Liver (tissue), 10 donors: ENCODE measurements at places on chromosomes 12 and 14.

DNA sequence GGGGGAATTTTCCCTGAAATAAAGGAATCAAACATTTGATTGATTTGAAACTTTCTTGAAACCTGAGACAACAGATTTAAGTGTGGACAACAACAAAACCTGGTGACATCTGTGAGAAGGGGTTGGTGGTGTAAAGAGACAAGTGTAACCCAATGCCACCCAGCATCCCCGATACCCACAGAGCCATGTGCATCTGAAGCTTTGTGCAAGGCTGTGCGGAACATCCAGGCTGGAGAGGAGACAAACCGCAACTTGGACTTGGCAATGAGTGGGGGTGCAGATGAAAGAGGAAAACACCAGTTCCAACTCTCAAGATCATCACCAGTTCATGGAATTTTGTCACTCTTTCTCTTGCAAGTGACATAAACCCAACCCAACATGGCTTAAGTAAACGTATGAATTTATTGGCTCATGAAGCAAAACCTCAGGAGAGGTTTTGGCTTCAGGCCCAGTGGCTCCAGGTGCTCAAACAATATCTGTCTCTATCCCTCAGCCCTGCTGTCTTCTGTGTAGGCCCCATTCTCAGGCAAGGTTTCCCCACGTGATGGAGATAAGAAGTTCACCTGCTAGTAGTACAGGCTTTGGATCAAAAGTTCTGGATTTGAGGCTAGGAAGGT lies 55.2 kb upstream of the NTF3 start:
- DNase-seq: no peak

- DNase-seq: no peak
These were observed 458.3 kb upstream of the SEL1L start for GRCh38 chr14:81991998-81992397.

DNA sequence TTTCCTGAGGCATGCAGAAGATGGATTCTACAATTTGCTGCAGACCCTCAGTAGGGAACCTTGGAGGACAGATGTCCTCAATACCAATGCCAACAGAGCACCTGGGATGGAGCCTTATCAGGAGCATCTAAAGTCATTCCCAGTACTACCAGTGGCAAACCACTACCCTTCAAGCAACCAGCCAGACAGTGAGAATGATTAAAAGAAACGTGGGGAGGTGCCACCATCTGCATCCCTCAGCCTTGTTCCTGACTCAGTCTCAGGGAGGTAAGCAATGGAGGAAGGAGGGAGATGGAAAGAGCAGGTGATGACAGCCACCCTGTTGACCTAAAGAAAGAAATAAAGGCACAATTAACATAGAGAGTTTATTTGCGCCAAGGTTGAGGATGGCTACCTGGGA lies 175.2 kb upstream of the GRIN2B start:
- no peak for DNase-seq

GRCh38 chr12:91332302-91332701 lies 149.7 kb upstream of the DCN start:
- no peak for DNase-seq

GRCh38 chr12:108240027-108240785 lies 98.9 kb downstream of the CMKLR1 start:
- DNase-seq: no peak

- no peak for DNase-seq
These were observed 571.4 kb downstream of the NOVA1 start for GRCh38 chr14:26026384-26026783.

DNA sequence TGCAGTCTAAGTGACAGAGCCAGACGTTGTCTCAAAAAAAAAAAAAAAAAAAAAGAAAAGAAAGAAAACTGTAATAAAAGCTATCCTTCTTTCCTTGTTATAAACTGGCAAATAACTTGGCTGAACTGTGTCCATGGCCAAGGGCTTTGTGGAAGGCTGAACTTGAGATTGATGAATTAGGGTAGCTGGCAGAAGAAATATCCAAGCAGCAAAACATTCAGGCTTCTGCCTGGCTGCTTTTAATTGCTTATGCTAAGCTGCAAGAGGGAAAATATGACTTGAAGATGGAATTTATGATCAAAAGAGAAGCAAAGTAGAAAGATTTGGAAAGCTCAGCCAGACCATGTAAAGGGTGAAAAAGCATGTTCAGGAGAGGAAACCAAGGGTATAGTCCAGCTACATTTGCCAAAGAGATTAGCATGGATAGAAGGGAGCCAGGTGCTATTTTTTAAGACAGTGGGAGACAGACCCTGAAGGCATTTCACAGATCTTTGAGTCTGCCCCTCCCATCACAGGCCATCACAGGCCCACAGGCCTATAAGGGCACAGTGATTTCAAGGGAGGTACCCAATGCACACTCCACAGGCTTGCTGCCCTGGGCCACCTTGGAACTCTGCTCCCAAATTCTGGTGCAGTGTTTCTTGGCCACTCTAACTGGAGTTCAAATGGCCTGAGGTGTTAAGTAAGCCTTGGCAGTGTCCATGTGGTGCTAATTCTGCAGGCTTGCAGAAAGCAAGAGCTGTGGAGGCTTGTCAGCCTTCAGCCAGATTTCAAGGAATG lies 226.0 kb downstream of the AEBP2 start:
- no peak for DNase-seq

GRCh38 chr12:52352951-52353350 lies 14.3 kb downstream of the KRT85 start:
- no peak for DNase-seq

DNA sequence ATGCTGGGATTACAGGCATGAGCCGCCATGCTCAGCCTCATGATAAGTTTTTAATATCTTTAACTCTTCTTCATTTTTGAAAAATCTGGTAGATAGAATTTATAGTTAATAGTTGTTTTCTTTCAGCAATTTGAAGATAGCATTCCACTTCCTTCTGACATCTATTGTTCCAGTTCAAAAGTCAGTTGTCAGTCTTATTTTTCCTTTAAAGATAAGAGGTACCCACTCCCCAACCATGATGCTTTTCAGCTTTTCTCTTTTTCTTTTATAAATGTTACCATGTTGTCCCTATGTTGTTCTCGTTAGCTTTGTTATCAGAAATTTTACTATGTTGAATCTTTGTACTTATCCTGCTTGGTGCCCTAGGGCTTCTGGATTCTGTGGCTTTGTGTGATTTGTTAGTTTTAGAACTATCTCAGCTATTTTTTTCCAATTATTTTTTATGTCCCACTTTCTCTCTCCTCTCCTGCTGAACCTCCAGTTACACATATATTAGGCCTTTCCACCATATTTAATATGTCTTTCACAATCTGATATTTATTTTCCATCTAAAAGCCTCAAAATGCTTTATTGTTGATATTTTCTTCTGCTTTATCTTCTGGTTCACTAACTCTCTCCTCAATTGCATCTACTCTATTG lies 181.6 kb upstream of the FOXN3 start:
- no peak for DNase-seq

- DNase-seq: no peak
These were observed 388.8 kb upstream of the USP15 start for GRCh38 chr12:61871485-61871810.

DNA sequence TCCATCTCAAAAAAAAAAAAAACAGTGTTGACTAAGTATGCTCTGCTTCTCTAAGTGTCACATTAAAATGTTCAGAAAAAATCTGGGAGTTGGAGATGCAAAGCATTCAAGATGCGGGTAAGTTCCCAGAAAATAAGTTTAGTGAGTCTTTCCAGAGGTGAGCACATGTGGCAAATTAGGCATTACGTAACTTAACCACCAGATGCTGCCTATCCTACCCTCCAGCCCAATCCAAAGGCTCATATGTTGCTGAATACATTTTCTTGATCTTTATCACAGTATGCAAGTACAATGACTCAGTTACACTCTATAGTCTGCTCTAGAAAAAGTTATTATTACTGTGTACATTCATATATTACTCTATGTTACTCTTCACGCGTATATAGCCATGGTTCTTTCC lies 3.6 kb downstream of the SLC2A14 start:
- DNase-seq: no peak

- DNase-seq: no peak
These were observed 5.5 kb downstream of the DUSP6 start for GRCh38 chr12:89346741-89347324.

GRCh38 chr14:57930241-57930975 lies 64.5 kb upstream of the SLC35F4 start:
- no peak for DNase-seq

DNA sequence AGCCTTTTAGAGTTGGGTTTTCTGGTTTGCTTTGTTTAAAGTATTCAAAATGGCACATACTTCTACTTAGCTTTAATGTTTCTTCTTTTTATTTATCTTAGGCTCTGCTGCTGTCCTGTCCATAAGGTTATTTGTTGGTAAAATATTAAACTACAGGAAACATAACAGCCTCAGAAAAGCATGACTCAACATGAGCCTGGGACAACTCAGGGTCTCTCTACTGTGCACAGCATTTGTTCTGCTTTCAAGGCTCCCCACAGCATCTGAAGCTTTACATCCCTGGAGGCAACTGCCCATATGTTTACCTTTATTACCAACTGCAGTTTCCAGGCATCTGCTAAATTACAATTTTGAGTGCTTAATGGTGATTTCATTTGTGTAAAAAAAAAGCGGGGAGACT lies 954.2 kb upstream of the FBXO33 start:
- DNase-seq: no peak

- no peak for DNase-seq
These were observed 137.8 kb upstream of the GSC start for GRCh38 chr14:94907626-94908261.

DNA sequence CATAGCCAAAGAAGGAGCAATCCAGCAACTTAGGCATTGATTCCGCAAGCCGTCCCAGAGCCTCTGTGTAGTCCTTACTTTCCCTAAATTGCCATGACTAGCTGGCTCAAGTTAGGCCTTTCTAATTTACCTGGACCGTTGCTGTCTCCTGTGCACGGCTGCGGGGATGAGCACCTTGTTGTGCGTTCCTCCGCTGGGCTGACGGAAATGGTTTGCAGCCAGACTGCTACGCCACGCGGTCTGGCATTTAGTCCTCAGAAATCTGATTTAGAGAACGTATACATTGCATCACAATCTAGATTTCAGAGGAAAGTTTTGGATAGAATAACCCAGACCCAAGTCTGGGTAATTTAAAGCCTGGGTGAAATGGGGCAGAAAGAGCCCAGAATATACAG lies 133.2 kb upstream of the ARHGAP5 start:
- DNase-seq: no peak

DNA sequence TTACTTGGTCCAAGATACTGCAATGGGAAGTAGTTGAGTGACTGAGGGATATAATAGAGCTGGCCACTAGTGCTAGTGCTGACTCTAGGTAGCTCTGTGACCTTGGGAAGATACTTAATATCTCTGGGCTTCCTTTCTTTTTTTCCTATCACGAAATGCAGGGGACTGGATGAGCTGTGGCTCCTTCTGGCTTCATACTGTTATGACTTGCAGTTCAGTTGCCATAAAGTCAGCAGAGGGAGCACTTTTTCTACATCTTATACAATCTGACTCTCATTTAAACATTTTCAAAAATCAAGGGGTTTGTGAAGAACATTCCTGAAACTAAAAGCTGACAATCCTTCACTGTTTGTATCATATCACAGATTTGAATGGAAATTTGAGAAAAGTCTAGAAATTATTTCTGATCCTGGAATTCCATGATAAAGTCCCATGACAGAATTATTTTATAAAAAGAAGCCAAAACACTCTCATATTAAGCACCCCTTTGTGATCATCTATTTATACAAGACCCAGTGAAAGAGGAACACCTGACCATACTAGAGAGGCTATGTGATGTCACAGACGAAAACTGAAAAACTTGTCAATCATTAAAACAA lies 5.3 kb downstream of the BHLHE41 start:
- no peak for DNase-seq

GRCh38 chr12:75947156-75947723 lies 84.3 kb downstream of the PHLDA1 start:
- no peak for DNase-seq

GRCh38 chr14:54177641-54178621 lies 218.9 kb upstream of the CDKN3 start:
- DNase-seq: no peak

DNA sequence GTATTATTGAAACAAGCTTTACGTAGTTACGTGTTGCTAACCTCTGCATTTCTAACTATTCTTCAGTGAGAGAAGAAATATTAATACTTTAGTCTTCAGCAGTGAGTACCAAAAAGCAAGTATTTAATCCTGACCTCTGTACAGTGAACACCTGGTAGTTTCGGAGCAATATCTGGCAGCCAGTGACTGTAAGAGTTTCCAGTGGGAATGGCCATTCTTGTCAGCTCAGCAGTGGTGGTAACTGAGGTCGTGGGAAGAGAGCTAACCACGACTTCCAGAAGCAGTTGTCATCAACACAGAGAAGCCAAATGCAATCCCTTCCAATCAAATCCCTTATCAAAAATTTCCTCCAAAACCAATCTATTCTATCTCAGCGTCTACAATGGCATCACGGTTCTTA lies 1500.2 kb upstream of the FLRT2 start:
- no peak for DNase-seq

- no peak for DNase-seq
These were observed 157.8 kb upstream of the NUDT4 start for GRCh38 chr12:93219947-93220346.

DNA sequence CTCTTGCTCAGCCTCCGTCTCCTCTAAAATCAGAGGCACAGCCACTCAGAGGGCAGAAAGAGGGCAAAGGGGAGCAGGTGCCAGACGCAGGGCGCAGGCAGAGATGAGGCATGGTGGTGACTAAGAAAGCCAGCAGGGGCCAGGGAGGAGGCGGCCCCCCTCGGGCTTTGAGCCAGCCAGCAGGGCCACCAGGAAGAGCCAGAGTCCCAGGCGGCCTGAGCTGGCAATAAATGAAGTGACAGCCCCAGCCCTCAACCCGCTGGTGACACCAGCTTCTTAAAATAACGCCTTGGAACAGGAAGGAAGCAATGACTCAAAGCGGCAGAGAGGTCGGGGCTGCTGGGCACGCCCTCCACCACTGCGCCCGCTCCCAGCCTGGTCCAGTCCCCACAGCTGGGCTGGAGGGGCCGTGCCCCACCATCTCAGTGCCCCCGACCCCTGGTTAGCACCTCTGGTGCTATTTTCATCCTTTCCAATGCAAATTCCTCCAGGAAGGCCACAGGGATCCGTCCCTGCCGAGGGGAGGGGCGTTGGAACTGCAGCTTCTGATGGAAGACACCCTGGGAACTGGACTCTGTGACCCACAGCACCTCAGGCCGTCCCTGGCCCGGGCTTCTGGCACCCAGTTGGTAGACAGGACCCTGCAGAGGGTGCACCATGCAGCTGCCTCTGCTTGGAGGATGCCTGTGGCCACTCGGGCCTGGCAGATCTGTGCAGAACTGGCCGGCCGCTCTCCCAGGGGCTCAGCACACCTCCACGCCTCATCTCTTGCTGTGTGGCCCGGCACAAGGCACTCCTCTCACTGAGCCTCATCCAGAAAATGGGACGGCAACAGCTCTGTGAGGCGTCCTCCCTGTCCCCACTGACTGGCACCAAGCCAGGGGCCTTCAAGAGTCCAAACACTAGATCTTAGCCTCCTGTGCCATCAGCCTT lies 113.7 kb downstream of the NCOR2 start:
- no peak for DNase-seq

DNA sequence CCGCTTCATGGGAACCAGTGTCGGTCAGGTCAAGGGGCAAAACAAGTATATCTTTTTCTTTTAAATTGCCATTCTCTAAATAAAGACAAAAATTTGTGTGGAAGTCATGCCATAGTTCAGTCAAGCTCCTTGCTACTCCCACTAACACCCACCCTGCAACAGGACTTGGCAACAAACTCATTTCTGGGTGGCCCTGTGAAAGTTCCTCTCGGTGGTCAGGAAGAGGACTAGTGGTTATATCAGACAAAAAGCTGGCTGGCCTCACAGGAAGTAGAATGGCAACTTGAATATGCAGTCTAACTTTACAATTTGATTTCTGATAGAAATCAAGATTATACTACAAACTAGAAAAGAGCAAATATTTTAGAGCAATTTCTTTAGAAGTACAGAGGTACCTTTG lies 11.2 kb downstream of the DHRS7 start:
- no peak for DNase-seq
